ENCODE measurements at places on chromosomes 1 and 21.
A peak's percentile ranks its signal among the peaks of the same experiment; 100 is the strongest.

DNA sequence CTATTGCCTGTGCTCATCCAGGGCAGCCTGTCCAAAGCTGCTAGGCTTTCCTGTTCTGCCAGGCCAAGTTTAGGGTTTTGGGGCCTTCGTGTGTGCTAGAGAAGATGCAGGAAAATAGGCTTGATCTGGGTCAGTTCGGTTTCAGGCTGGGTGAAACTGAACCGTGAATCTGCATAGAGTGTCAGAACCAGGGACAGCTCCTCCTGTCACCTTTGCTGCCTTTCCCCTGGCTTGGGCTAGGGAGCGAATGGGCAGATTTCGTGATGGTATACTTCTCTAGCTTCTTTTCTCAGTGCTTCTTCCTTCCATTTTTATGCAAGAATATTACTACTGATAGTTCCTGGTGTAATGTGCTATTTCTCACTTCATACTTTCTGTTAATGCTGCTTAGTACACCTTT, 6.0 kb upstream of the AGO1 start:
- DNase-seq: no peak

GRCh38 chr1:84853741-84854721, 39.0 kb downstream of the LPAR3 start:
- DNase-seq: peak; percentile 58

DNA sequence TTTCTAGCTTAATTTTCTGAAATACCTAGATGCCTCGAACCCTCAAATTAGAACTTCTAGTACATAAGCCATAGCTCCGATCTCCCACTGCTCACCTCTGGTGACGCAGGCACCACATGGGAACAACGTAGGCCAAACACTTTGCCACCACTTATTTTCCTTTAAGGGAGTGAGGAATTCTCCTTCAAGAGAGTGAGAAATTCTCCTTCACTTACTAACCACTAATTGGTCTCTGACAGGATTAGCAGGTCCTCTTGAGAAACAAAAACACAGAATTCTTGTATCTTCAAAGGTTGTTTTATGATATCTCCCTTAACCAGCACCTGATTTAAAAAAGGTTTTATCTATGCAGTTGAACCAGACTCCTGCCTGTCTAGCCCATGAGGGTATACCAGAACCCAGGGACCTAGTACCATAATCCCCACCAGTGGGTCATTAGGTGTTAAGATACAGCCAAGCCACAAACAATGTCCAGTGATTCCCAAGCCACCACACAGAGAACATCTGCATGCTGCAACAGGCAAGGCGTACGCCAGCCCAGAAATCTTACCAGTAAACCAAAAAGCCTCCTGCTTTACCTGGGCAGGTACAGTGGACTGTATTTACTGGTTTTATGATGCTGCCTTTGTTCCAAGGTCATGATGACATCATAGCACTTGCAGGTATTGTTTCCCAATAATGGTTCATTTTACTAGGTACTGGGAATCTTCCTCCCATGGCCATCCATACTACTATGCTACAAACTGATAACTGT, 20.3 kb upstream of the CXADR start:
- peak; percentile 12 for DNase-seq

GRCh38 chr1:203464226-203464625, 11.4 kb upstream of the PRELP start:
- DNase-seq: no peak

DNA sequence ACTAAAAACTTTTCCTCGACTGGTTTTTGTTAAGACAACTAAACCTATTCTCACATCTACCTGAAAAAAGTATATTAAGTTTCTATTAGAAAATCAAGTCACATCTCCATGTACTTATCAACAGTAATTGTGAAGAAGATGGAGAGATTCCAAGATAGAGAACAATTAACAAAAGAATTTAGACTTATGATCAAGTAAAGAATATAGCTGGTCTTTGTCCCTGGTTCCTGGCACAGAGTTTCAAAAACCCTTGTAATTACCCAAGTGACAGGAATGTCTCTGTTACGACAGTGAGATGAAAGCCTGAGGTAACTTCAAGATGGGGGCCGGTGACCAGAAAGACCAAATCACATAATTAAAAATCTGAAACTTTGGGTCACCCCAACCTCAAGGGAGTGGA, 91.6 kb downstream of the ASH1L start:
- no peak for DNase-seq
